ENCODE measurements at places on chromosomes 13 and 19.

- no peak for DNase-seq
These were observed 651 bp upstream of the POLR1D start for GRCh38 chr13:27621116-27621365.

DNA sequence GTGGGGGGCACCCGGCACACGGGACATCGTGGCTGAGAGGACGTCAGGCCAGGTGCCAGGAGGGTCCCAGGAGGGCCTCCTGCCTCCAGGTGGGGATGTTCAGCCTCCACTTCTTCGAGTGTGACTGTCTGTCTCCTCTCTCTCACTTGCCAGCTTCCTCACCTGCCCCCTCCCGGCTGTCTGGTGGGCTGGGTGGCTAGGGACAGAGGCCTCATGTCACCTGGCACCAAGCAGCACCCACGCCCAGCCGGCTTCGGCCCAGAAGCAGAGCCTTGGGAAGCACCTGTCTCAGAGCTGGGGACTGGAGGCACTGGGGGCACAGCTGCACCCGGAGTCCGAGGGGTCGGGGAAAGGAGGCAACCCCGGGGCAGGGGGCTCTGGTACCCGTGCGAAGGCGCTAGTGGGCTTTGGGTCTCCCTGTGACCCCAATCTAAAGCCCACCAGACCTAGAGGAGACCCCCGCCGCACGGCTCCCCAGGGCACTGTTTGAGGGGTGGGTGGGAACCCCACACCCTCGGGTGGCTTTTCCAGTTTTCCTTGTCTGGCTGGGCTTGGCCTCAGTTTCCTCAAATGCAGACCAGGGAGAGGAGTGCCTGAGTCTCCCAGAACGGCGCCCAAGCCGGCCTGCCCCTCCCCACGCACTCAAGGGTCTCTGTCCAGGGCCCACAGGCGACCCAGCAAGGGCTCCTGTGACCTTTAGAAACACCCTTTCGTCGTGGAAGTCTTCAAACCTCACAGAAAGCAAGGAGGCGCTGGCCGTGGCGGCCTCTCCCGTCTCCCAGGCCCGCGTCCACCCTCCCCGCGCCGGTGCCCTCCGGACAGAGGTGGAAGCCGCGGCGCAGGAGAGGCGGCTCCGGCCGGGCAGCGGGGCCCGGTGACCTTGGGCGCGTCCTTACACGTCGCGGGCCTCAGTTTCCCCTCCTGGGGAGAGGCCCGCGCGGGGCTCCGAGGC, 664 bp upstream of the HCN2 start:
- peak; percentile 63 for DNase-seq

GRCh38 chr13:110911880-110912279, 3.0 kb downstream of the ANKRD10 start:
- no peak for DNase-seq

- peak; percentile 24 for DNase-seq
These were observed 62.9 kb upstream of the URI1 start for GRCh38 chr19:29878973-29879654.

- no peak for DNase-seq
These were observed 8.2 kb upstream of the ADAMTS10 start for GRCh38 chr19:8618751-8619150.

GRCh38 chr13:44350775-44351504, 22.7 kb upstream of the SERP2 start:
- DNase-seq = no peak

Measured in erythroblast (primary cell).